ENCODE measurements at places on chromosomes 11 and 22.

DNA sequence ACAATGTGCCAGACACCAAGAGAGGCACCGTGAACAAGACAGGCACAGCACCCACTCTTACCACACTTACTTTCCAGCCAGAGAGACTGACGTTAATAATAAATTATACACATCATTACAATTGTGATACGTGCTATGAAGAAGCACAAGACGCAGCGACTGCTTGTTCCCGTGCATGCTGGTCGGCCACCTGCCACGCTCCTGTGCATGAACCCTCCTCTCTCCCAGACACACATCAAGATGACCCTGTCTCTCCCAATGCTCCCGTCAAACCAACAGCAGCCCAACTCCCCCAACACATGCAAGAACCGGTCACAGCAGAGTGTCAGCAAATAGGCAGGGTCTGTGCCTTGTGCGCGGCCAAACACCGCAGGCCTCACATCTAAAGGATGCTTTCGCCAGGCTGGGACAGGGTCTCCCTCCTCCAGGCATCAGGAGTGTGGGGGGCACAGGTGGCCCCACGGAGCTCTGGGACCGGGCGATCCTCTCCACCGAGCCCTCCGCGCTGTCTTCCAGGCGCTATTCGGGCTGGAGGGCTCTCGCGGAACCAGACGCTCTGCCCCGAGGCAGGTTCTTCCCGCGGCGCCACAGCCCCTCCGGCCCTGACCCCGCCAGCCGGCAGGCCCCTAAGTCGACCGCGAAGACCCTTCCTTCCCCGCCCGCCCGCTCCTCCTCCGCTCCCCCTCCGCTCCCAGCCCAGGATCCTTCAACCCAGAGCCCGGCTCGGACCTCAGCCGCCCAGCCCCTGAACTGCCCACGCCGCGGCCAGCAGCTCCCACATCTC, 533 bp downstream of the SERGEF start:
- DNase-seq: peak; percentile 35

DNA sequence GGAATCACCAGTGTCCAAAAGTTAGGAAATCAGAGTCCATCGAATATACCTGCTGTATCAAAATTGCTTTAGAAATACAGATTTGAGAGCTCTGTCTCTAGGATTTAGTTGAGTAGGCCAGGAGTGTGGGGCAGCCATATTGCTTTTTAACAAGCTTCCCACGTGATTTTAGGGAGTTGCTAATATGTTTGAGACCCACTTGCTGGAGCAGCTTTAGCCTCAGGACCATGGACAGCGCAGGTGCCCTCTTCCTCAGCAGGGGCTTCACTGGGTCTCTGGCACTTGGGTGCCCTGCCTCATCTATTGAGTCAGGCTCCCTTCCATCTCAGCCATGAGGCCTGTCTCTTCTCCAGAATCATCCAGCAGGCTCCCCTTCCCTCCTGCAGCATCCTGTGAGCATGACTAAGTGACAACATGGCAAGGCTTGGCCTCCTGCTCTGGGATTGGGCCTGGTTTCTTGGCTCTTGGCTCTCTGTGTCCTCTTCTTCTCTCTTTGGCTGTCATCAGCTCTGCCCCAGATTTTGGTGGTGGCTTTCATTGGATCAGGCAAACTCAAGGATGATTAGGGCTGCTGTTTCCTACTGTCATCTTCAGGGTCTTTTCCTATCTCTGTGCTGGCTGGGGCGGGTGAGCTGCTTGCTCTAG, 70.0 kb downstream of the SGSM1 start:
- DNase-seq: peak; percentile 51

DNA sequence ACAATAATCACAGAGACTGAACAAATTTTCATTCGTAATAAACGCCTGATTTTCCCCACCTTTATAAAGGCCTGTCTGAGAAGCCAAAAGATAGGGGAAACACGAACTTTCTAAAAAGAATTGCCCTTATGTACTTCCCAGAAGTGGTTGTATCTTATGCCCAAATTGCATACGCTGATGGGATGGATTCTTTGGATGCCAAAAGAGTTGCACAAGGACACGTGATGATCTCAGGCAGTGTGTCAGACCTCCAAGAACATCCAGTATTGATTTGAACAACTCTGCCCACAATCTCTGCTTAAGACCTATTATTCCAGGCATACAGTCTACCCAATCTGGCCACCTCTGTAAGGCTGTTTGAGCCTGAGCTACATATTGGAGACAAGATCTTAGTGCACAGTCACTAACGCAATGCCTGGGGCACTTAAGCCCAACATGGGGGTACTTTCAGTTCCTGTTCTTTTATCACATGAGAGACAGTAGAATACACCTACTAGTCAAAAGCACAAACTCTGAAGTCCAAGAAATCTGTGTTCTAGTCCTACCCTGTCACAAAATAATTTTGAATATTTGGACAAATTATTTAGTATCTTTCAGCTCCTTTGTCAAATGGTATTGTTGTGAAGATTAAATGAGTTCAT, 38.9 kb downstream of the OR10A6 start:
- no peak for DNase-seq

GRCh38 chr11:124193221-124194010, 10.3 kb downstream of the OR10D3 start:
- no peak for DNase-seq

DNA sequence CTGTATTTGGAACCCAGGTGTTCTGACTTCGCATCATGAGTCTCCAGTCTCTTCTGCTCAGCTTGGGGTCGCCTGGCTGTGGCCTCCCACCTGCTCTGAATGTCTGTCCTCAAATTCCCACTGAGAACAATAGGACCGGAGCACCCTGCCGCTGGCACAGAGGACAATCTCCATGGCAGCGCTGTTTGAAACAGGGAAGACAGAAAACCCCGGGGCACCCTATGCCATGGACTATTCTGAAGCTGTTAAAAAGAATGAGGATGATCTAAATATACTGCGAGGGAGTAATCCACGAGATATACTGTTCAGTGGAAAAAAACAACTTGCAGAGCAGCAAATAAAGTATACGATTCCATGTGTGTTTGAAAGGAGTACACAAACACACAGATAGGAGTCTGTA, 415.6 kb upstream of the NARS2 start:
- DNase-seq: no peak
